ENCODE measurements at places on chromosomes 7 and 10.

- no peak for DNase-seq
Measured at GRCh38 chr7:142873871-142874270, 11.7 kb downstream of the TRPV6 start.

GRCh38 chr7:82816272-82816671, 346.4 kb downstream of the PCLO start:
- DNase-seq = no peak

- DNase-seq = no peak
Measured at GRCh38 chr7:81165070-81165469, 246.2 kb upstream of the SEMA3C start.

- no peak for DNase-seq
Measured at GRCh38 chr10:46321770-46322169, 35.0 kb downstream of the ANTXRL start.

DNA sequence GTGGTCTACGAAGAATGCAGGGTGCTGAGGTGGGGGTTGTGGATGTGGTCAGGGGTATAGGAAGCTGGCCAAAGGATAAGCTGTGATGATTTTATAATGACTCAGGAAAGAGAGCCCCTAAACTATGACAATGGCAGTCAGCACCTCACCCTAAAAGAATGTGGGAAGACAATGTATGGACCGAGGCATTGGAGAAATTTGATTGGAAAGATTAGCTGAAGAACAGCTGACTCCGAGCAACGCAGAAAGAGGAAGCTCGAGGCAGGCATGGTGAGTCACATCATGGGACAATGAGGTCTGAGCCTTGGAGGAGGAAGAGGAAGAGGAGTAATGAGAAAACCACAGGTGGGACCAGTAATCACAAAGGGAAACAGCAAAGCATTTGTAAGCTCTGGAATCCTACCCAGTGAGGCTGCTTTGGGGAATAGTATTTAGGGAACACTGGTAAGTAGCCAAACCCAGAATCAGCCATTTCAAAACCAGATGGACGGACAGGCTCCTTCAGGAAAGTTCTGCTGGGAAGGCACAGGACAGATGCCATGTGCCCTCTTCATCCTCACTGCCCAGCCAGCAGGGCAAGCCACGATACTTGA, 295.4 kb downstream of the PRPF18 start:
- peak; percentile 50 for DNase-seq

DNA sequence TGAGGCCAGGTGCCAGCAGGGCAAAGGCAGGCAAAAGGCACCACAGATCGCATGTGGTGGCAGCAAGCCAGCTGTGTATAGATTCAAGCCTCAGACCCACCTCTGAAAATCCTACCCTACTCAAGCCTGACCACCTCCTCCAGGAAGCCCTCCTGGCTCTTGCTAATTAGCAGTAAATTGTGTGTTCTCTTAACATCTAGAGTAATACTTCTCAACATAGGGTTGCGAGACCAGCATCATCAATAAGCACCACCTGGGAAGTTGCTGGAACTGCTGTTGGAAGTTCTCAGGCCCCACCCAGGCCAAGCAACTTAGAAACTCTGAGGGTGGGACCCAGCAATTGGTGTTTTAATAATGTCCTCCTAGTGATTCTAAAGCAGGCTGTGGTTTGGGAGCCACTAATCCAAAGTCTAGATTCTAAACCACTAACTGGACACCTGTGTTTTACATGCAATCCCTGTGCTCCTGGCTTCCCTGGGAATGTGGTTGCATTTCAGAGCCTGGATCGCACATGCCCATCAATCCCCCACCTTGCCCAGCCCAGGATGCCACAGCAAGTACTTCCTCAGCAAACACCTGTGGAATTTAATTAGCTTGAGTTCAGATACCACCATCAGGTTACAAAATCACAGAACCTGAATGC, 46.2 kb downstream of the KCNMA1 start:
- no peak for DNase-seq

Data from CD4-positive, alpha-beta T cell treated with Interleukin-1 beta for 1 hour (primary cell).